GM23248 (cell line): ENCODE measurements at places on chromosomes 5 and 9. TPM values are rescaled to one million over a fixed set of nuclear protein-coding genes. Genes with fewer than 3 reads are reported as not detected.

DNA sequence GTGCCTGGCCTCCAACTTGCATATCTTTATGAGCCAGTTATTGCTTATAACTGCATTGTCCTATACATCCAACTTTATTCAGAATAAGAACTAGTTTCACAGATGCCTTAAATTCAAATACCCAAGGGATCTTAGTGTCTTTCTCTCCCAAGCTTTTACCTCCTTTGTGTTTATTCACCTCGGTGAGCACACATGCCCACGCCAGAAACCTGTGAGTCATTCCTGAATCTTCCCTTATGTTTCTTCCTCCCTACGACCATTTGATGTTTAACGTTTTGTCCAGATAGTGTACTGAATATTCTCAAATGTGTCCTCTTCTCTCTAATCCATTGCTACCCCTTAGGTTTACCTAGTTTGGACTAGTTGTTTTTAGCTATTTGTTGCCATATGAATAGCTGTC lies 55.5 kb upstream of the MEGF10 start:
- no peak for DNase-seq

The NR2F1-AS1 gene
- total RNA-seq = 8.3 and 13.4 TPM in 2 replicates

DNA sequence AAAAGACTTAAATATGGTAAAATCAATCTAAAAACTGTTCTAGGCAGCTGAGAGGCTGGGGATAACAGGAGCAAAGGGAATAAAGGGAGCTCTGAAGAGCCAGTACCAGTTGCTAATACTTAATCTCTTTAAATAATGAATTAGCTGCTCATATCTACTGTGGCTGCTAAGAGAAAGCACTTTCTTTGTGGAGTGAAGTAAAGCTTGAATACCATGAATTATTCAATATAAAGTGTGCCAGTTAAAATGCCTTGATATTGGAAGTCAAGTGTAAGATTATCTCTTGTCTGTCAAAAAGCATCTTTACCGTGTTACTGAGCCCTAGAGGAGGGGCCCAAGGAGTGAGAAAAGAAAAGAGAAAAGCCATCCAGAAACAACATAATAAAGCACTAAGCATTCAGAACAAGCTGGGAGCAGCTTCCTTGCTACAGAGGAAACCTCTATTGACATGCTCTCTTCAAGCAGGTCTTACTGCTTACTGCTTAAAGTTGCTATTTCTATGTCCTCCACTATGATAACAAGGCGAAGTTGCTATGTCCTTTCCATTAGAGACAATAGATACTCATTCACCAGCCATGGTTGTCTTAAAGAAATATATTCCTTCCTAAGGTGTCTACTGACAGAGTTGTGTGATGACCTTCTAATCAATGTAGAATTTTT lies 297.4 kb downstream of the CETN3 start:
- no peak for DNase-seq

DNA sequence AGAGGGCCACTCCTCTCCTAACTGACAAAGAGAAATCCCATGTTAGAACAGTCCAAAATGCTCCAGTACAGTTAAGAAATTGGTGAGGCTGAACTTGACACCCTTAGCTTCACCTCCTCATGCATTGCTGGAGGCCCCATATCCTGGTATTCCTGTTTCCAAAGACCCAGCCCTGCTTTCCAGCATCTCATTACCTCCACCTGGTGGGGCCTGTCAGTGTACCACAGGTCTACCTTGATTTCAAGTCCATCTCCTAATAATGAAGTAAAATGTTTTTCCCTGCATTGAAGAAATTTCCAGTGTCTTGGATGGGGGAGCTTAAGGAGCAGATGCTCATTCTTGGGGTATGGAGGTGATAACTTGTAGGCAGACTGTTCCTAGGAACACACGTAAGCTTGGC lies 70.6 kb upstream of the S1PR3 start:
- no peak for DNase-seq

DNA sequence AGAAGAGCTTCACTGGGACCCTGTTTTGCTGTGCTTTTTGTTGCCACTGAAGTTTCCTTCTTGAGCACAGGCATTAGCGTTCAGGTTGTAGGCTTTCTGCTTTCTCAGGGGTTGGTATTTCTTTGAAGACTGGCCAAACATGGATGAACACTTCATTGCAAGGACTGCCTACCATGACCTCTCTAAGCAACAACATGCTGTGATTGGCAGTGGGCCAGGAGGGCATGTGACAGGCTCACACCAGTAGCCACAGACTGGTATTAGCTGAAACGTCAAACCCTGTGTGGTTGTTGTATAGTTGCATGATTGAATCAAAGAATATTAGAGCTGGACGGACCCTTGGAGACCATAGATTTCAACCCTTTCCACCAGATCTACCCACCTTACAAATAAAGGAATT lies 20.0 kb upstream of the MLANA start:
- no peak for DNase-seq

DNA sequence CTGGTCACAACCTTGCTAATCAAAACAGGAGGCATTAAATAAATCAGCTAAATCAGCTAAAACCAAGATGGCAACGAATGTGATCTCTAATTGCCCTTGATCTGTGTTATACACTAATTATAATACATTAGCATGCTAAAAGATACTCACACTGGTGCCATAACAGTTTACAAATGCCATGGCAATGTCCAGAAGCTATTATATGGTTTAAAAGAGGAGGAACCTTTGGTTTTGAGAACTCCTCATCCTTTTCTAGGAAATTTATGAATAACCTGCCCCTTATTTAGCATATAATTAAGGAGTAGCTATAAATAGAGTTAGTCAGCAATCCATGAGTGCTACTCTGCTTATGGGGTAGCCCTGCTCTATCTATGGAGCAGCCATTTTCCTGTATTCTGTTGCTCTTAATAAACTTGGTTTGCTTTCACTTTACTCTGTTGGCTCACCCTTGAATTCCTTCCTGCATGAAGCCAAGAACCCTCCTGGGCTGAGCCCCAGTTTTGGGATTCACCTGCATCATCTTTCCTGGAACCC lies 18.7 kb upstream of the NNT start:
- no peak for DNase-seq

- peak; percentile 71 for DNase-seq
These were observed 63.1 kb downstream of the TMOD1 start for GRCh38 chr9:97564291-97565175.

The LCP2 gene
- total RNA-seq = not detected in 2 replicates

DNA sequence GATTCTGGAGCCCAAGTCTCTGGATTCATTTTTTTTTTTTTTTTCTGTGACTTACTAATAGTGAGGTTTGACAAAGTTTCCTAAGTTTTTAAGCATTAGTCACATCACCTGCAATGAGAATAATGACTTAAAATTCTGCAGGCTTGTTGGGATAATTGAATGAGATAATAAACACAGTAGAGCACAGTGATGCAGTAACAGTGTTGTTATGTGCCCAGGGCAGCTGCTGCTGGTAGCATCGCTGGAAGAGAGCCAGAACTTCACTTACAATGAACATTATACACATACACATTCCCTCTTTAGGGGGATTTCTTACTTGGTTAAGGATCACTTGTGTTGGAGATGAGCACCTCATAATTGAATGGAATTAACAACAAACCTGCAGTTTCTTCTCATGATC lies 78.9 kb downstream of the ALDH7A1 start:
- peak; percentile 68 for DNase-seq

The CCDC192 gene
- total RNA-seq = not detected in 2 replicates

The PCDHGA2 gene
- total RNA-seq = 6.3 and 7.3 TPM in 2 replicates

DNA sequence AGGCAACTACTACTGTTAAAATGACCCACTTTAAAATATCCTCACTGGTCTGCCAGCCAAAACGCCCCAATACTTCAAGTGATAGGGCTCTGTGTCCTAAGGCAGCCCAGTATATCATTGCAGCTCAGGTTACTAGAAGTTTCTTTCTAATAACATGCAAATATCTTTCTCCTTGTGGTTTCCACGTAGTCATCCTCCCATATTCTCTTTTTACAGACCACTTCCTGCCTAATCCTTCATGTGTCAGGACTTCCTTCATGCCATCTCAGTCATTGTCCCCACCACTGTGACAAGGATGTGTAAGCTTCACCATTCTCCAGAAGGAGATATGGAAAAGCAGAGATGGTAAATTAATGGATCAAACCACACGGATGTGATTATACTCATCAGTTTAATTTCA lies 813.7 kb downstream of the MAT2B start:
- DNase-seq = no peak

DNA sequence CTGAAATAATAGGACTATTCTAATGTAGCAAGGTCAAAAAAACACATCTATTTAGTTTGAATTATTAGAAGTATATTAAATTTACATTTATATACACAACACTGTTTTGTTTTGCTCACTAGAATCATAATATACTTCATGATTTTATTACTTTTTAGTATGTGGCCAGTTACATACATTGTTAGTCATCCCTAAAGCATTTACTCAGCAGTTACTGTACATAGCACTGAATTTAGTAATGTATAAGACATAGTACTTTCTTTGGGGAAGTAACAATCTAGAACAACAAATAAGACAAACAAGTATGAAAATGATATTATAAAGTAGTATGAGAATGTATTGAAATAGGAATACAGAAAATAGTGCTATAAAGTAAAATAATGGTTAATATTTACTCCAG lies 28.2 kb downstream of the ERCC8 start:
- peak; percentile 55 for DNase-seq

The KCNV2 gene
- total RNA-seq = not detected in 2 replicates

The AFAP1L1 gene
- total RNA-seq = 0.38 and 0.76 TPM in 2 replicates

DNA sequence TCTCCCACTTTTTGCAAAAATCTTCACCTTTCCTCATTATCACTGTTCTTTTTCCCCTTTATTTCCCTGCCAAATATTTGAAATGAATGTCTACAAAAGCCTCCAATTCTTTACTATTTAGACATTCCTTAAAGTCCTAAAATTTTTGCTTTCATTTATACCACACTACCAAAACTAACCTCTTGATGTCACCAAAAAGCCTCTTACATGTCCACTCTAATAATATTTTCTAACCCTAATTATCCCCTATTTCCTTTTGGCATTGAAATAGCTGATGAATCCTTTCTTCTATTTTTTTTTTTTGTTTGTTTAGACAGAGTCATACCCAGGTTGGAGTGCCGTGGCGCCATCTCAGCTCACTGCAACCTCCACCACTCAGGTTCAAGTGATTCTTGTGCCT lies 32.3 kb upstream of the NRG2 start:
- peak; percentile 49 for DNase-seq

The SOWAHA gene
- not detected in 2 replicates for total RNA-seq

The TMEM232 gene
- 1.3 and 6.2 TPM in 2 replicates for total RNA-seq

DNA sequence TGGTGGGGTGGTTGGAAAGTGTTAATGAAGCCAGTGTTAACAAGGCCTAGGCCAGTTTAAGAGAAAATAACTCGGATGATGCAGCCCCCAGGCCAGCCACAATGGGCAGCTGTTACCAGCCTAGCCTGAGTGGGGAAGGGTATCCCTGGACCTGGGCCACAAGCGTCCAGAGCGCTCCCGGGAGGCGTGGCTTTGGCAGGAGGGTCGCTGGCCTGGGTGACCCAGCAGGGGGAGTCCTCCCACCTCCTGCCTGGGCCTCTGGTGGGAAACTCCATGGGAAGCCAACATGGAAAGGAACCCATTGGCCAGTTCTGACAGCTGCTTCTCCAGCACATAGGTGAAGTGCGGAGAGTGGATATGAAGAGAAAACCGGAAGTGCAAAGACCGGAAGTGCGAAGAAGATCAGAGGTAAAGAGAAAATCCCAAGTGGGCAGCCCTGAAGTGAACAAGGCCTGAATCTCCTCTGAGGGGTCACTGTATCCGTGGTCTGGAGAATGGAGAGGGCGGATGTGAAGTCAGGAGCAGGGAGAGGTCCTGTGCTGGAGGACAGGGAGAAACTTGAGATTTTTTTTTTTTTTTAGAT lies 79.0 kb downstream of the ADCY2 start:
- no peak for DNase-seq

The SOHLH1 gene
- total RNA-seq = not detected in 2 replicates

The TSSK1B gene
- total RNA-seq = not detected in 2 replicates

The SLC4A9 gene
- total RNA-seq = not detected in 2 replicates

The IRX2 gene
- total RNA-seq = 30.6 and 38.1 TPM in 2 replicates

The GGTA1 gene
- not detected in 2 replicates for total RNA-seq

DNA sequence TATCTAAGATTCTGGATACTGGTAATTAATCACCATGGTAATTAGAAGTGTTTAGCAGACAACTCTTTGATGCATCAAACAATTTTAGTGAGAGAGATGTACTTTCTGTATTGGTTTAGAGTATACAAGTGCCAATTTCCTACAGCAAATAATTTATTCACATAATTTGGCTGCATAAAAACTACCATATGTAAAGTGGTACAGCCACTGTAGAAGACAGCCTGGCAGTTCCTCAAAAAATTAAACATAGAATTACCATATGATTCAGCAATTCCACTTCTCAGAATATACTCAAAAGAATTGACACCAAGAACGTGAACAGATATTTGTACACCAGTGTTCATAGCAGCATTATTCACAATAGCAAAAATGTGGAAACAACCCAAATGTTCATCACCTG lies 36.2 kb downstream of the PHAX start:
- no peak for DNase-seq

GRCh38 chr5:159032656-159033350 lies 66.9 kb downstream of the EBF1 start:
- no peak for DNase-seq

DNA sequence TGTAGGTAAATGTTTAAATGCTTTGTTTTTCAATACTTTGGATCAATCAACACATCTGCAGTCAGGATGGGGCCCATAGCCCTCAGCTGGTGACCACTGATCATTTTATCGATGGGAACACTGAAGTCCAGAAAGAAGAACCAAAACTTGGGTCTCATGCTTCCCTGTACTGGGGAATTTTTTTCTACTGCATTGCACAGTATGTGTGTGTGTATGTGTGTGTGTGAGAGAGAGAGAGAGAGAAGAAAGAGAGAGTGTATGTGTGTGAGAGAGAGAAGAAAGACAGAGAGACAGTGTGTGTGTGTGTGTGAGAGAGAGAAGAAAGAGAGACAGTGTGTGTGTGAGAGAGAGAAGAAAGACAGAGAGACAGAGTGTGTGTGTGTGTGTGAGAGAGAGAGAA lies 202.9 kb upstream of the MSX2 start:
- DNase-seq = no peak

- DNase-seq = no peak
These were observed 183.3 kb downstream of the MED10 start for GRCh38 chr5:6194906-6195612.

- DNase-seq = no peak
These were observed 3.8 kb upstream of the PTGS1 start for GRCh38 chr9:122367065-122367464.

- peak; percentile 72 for DNase-seq
These were observed 18.6 kb upstream of the MOB3B start for GRCh38 chr9:27548055-27548741.

The C9orf50 gene
- 0.32 TPM in 1 of 2 replicates, not detected in the other for total RNA-seq

The RCL1 gene
- total RNA-seq = 4.0 and 7.8 TPM in 2 replicates

DNA sequence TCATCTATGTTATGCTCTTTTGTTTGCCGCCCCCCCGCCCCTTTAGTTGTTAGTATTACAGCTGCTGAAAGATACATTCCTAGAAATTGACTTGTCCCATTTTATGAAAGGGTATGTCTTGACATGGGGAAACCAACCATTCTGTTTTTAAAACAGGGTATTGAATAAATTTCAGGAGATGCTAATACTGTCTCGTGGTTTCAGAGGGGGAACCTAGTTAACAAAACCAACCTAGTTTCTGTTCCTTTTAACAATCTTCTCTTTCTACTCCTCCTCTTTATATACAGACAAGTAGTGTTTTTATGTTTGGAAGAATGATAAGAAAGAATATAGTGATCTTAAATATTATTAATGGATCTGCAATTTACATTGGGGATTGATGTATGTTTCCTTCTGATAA lies 3.5 kb downstream of the PIP5K1B start:
- DNase-seq = no peak

- no peak for DNase-seq
These were observed 1.8 kb downstream of the MVB12B start for GRCh38 chr9:126328407-126328806.

- DNase-seq = no peak
These were observed 39.5 kb upstream of the IQGAP2 start for GRCh38 chr5:76363352-76364225.
